ENCODE measurements at places on chromosomes 2 and 18.

DNA sequence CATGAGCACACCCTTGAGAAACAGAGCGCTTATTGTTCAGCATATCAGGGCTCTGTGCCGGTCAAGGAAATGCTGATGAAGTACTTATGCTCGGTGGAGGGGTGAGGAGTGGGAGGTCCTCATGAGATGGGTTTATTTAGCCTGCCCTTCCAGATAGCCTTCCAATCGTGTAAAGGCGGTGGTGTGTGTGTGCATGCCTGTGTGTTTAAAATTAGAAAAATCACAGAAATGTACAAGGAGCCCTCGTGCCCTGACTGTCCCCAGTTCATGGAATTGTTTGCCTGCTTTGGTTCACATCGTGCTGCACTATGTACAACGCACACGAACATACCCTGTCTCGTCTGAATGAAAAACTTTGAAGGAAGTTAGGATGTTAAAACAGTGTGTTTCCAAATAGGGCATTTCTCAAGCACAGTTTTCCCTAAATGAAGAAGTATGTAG, 158.6 kb downstream of the AQP4 start:
- DNase-seq = no peak

DNA sequence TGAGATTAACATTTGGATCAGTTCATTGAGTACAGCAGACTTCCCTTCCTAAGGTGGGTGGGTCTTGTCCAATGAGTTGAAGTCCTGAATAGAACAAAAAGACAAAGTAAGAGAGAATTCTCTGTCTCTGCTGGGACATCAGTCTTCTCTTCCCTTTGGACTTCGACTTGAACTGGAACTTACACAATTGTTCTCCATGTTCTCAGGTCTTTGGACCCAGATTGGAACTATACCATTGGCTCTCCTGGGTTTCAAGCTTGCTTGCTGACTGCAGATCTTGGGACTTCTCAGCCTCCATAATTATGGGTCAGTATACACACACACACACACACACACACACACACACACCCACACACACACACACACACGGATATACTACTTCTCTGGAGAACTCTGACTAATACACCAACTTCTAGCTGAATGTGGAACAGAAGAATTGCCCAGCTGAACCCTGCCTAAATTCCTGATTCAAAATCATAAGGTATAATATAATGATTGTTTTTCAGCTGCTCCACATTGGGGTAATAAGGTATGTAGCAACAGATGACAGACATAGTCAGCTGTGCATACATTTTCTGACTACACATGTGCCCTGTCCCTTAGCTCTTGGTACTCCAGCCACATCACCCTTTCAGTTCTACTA, 214.0 kb downstream of the TGIF1 start:
- DNase-seq = no peak

DNA sequence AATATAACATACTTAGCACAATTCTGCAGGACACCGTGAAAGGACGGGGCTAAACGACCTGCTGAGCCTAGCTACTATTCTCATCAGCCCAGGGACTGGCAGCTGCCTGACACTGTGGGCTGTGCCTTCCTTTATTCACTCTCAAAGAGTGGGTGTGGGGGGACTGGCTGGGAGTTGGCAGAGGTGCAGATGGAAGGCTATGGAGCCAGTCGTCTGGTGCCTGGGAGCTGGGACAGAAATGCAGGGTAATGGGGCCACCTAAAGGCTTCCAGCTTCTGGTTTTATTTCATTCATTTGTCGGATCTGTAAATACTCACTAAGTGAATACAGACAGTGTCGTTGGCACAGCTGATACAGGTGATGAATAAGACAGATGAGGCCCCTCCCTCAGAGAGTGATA, 56.0 kb upstream of the NFU1 start:
- no peak for DNase-seq

DNA sequence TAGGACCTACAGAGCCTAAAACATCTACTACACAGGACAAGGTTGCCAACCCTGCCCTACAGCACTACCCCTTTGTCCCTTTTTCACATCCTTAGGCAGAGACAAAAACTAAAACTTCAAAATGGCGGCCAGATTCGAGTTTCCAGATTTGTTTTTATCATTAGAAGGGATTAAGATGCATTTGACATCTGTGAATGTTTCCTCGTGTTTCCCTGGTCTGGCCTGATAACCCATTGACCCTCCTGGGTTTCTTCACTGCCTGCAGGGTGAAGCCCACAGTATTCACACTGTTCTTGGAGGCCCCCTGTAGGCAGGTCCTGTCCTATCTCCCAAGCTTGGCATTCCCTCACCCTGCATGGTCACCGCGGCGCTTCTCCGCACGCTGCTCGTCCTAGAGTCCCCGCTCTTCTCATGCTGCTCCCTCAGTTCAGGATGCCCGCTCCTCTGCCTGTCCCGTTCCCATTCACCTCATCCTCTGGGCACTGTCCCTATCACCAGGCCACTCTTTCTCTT, 67.6 kb downstream of the TPGS2 start:
- DNase-seq = no peak

- DNase-seq = no peak
These were observed at the start of gene ARHGAP25 for GRCh38 chr2:68734688-68735525. Gene ARHGAP25, plus strand, starts transcription at chr2:68734811. Its CDS starts 389 bp downstream, at chr2:68735200.

DNA sequence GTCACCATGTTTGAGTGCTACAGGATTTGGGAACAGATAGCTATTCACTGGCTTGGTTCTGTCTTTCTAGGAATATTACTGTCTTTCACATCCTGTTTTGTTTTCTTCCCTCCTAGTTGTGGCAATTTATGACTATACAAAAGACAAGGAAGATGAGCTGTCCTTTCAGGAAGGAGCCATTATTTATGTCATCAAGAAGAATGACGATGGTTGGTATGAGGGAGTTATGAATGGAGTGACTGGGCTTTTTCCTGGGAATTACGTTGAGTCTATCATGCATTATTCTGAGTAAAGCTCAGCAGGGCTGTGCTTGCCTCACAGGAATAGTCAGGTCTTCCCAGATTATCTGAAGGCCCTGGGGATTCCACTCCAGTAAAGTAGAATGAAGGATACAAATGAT, 98.9 kb downstream of the ABI2 start:
- no peak for DNase-seq

GRCh38 chr18:57050310-57050949, 96.5 kb upstream of the BOD1L2 start:
- no peak for DNase-seq

GRCh38 chr18:7177116-7177744, 53.7 kb upstream of the LRRC30 start:
- DNase-seq = no peak

DNA sequence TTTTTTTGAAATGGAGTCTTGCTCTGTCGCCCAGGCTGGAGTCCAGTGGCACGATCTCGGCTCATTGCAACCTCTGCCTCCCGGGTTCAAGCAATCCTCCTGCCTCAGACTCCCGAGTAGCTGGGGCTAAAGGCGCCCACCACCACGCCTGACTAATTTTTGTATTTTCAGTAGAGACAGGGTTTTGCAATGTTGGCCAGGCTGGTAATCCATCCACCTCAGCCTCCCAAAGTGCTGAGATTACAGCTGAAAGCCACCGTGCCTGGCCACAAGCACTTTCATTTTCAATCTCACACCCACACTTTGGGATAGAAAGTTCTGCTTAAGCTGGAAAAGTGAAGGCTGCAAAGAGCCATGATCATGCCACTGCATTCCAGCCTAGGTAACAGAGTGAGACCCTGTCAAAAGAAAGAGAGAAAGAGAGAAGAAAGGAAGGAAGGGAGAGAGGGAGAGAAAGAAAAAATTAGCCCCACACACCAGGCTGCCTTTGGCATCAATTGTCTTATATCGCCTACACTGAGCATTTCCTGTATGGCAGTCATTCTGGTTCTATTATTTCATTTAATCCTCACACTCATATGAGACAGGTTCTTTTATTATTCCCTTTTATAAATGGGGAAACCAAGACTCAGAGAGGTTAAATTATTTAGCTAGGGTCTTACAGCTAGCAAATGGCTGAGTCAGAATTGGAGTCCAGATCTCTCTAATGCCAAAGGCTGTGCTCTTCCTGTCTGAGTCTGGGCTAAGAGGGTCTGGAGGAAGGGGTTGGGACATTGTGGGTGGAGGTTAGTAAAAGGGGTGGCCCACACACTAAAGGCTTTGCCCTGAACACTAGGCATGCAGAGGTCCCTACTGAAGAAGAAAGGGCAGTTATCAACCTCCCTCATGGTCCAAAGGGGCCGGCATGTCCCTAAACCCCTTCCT, 37.9 kb upstream of the PKDCC start:
- no peak for DNase-seq

DNA sequence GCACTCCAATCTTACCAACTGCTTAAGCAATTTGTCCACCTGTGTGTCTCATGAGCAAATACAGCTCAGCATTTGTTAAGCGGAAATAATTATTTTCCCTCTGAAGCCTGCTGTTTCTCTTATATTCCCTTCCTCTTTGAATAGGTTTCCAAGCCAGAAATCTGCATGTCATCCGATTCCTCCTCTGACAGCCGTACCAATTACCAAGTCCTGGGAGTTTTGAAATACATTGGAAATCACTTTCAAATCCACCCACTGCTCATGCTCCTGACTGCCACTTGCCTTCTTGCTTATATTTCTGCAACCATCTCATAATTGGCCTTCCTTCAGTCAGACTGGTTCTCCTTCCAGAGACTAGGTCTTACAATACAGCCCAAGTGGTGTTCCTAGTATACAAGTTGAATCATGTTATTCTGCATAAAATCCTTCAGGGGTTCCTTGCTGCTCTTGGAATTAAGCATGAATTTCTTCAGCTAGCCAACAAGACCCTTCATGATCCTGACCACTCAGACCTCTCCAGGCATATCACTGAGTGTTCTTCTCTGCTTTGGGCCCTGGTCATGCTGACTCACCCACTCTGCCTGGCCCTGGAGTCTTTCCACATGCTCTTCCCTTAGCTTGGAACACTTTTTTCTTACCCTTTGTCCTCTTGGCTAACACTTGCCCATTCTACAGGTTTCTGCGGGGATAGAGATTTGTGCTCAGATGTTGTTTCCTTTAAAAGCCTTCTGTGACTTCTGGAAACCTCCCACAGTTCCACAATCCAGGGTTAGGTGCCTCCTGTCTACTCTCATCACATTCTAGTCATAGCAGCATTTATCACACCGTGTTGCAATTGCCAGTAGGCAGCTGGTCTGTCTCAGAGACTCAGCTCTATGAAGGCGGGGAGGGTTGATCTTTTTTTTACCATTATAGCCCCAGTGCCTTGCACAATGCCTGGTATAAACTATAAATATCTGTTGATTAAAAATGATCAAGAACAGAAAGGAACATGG, 157.6 kb downstream of the ARL6IP6 start:
- no peak for DNase-seq

Measured in activated CD8-positive, alpha-beta memory T cell treated with anti-CD3 and anti-CD28 coated beads for 1 hour (primary cell).